Activated effector memory CD4-positive, alpha-beta T cell treated with anti-CD3 and anti-CD28 coated beads, Interleukin-2, amount 50 U/mL, for 16 hours (primary cell): ENCODE measurements at places on chromosomes 6 and 20.

DNA sequence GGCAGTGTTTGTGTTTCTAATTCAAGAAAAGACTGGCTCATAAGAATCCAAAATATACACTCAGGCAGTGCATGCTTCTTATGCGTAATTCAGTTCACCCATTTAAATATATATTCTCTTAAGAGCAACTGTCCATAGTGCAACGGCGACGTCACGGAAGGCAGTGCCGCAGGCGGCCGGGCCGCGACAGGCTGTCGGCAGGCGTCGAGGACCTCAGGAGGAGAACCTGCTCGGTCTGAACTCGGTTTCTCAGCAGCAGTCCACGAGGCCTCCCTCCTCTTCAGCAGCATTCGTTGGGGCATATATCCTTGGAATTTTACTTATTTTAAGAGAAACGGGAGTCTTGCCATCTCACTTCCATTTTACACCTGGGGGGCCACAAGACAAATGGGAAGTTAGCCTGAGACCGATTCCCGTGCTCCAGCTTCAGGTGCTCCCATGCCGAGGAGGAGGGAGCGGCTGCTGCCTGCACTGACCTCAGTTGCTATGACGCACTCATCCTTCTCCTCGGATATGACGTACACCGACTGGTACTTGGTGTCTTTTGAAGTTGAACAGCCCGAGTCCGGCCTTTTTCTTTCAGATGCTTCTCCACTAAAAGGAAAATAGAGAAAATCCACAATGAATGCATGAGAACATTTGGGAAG is 8.2 kb downstream of the DLL1 start:
- DNase-seq, result peak; percentile 27

DNA sequence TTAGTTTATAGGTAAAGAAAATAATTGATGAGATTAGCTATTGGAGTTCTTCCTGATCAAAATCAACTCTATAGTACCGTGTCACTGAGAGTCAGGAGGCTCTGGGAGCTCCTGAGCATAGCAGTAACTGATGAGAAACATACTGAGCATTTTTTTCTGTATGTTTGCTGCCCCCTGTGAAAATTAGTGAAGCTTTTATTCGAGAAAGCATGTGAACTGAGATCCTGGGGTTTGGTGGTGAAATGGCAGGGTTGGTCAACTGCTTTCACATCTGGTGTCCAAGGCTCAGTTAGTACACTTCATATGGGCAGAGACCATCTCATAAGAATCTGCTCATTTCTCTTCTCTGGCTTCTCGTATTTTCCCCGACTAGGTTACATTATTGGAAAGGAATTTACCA is 4.1 kb upstream of the ABT1 start:
- no peak for DNase-seq

DNA sequence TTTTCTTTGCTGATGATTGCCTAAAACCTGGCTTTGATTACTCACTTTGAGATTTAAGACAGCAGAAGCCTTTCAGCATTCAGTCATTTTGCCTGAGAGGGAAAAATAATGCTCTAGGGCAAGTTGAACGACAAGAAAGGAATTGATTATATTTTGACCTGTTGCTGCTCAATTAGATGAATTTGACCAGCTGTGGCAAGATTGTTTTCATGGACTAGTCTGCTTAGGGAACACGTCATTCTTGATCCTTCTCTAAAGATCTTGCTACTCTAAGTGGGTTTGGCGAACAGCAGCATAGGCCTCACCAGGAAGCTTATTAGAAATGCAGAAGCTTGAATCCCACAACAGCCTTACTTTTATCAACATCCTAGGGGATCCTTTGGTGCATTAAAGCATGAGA is 59.7 kb upstream of the PHACTR1 start:
- DNase-seq, result no peak

- no peak for DNase-seq
Measured at GRCh38 chr20:17948442-17948841, 20.2 kb downstream of the SNX5 start.

- DNase-seq, result no peak
Measured at GRCh38 chr6:37373822-37374471, 20.2 kb downstream of the RNF8 start.

DNA sequence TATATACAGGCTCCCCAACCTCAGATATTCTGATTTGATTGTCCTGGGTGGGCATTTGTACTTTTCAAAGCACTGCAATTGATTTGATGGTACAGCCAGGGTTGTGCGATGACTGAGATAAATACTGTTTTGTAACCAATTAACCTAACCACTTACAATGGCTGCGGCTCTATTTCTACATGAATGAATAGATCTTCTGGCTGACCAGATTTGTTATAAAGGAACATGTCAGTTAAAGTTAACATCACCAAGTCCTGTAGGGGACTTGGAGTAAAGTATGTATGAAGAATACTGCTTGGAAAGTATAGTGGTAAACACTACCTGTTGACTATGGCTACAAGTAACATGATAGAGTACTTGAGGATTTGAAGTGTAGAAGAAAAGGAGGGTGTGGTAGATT is 369.2 kb upstream of the JAG1 start:
- DNase-seq, result no peak

- DNase-seq, result no peak
Measured at GRCh38 chr6:86848986-86849385, 88.3 kb upstream of the HTR1E start.
